ENCODE measurements at places on chromosomes 12 and 14.

DNA sequence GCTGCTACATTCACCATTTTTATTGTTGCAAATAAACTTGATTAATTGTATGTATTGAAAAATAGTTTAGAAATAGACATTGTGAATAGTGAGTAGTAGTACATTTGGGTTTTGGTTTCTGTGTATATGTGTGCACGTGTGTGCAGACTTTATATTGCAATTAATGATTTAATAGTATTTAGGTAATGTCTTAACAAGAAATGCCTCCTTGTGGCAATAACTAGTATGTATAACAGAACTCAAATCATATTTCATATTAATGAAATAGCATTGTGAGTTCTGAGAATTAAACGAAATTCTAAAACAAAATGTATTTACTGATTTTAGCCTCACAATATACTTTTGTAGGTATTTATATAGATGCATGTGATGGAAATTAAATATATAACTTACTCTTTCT, 100.1 kb downstream of the SCAF11 start:
- DNase-seq, result no peak

DNA sequence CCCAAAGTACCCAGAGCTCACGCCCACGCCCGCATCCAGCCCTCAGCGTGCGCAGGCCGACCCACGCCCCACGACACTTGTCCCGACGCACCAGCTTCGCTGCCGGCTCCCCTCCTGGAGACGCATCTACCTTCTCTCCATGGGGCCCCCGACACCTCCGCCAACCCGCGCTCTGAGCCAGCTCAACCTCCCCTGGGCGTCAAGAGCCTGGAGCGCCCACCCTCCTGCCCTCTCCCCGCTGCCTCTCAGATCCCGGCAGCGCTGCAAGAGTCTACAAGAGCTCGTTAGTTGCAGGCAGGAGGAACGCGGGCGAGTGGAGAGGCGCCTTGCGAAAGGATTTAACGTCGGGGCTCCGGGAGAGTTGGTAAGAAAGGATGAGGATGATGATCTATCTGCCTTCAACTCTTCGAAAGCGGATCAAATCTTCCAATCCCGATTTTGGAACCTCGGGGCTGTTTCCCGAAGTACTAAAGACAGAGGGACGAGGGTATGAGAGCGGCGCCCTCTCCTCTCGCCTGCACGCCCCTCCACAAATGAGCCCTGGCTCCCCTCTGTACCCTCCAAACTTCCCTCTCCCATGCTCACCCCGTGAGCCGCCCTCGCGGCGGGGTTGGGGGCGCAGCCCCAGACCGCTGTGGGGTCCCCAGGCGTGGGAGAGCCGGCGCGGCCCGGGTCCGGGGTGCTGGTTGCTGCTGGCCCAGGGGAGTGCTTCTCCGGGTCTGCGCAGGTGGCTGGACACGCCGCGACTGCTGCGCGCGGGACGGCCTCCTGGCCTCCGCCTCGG, 979 bp downstream of the LTBP2 start:
- DNase-seq, result peak; percentile 43

DNA sequence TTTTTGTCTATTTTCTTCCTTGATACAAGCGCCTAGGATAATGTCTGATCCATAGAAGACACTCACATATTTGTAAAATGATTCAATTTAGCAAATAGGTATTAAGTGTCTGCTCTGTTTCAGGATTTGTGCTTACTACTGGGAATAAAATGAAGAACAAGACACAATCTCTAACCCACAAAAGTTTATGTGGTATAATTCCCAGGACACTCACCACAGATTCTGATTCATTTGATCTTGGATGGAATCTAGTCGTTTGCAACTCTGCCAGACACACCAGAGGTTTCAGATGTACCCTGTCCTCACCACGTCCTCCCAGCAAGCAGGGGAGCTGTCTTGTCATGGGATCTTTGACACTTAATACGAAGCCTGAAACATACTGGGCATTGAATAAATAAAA, 208.3 kb downstream of the LRIG3 start:
- DNase-seq, result peak; percentile 85

DNA sequence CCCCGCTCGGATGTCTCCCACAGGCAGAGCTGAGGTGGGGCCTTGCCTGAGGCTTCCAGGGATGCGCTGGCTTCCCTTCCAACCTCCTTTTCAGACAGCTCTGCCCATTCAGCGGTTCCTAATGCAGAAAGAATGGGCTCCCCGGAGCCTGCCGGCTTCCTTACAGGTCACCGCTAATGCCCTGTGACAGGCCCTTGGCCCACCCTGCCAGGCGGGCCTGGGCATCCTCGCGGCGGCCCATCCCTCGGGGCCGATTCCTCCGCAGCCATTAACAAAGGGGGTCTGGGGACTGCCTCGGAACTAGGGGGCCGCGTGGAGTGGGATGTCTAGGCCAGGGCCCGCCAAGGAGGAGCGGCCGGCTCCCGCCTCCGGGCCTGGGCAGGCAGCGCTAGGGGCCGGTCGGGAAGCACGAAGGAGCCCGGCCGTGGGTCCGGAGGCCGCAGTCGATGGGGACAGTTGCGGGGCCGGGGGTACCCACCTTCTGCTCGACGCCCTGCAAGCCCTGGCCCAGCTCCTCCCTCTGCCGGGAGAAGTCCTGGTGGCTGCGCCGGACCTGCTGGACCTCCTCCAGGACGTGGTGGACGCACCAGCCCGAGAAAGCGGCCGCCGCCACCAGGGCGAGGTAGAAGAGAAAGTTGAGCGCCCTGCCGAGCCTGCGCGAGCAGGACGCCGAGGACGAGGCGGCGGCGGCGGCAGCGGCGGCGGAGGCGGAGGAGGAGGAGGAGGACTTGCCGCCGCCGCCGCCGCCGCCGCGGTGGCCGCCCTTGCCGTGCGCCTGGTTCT, 738 bp downstream of the CKAP4 start:
- peak; percentile 64 for DNase-seq

- DNase-seq, result peak; percentile 5
Observed at GRCh38 chr12:96986883-96987523, 79.9 kb downstream of the NEDD1 start.

GRCh38 chr14:45089813-45090212, 5.9 kb downstream of the PRPF39 start:
- peak; percentile 45 for DNase-seq

GRCh38 chr14:60515511-60516289, 6.8 kb downstream of the SIX6 start:
- DNase-seq, result no peak

DNA sequence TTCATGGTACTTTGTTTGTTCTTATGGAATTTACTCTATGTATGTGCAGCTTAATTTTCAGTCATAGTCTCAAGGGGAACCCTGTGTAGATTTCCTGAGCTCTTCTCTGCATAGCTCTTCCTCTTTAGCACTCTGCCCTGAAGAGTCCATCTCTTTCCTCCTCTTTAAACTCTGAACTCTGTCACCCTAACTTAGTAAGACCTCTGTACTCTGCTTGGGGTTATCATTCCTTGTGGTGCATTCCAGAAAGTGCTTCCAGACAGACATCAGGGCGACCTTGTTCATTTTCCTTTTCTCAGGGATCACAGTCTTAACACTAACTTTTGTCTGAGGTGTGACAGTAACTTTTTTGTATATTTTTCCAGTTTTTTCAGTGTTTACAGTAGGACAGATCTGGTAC, 179.3 kb downstream of the RAD51B start:
- no peak for DNase-seq

DNA sequence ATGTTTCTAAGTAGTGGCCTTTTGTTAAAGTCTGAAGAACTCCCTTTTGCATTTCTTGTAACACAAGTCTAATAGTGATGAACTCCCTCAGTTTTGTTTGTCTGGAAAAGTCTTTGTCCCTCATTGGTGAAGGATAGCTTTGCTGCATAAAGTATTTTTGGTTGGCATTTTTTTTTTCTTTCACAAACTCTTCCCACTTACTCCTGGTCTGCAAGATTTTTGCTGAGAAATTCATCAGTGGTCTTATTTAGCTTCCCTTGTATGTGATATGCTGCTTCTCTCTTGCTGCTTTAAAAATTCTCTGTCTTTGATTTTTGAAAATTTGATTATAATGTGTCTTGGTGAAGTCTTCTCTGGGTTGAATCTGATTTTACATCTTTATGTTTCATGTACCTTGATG, 22.7 kb downstream of the TRMT5 start:
- no peak for DNase-seq

DNA sequence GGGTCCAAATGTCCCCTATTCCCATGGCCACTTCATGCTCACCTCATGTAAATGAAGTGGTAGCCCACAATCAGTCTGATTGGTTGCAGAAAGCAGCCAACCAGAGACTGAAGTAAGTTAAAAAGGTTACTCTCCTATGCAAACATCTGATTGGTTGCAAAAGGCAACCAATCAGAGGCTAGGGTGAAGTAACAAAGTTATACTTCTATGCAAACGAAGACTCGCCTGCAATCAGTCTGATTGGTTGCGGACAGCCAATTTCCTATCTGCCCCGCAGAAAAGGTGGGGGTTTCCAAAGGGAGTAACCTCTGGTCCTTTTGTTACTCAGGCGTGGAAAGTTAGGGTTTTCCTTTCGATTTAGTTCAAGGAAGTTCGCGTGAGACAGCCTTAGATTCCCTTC, 208.1 kb upstream of the NEDD1 start:
- DNase-seq, result no peak

DNA sequence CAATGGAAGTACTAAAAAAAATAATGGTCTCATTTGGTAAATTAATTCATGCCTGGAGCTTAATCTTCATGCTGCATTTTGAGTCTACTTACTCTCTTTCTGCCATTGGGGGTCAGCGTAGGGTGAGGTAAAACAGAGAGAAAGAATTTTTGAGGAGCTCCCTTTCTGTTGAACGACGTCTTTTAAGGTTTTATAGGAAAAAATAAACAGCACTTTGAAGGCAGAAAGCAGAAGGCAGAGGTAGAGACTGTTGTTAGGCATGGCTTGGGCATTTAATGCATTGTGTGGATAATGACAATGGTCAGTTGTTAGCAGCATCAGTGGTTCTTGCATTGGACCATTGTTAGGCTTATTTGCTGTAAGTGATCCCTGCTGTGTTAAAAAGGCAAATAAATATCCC, 557.2 kb upstream of the STXBP6 start:
- DNase-seq, result no peak

DNA sequence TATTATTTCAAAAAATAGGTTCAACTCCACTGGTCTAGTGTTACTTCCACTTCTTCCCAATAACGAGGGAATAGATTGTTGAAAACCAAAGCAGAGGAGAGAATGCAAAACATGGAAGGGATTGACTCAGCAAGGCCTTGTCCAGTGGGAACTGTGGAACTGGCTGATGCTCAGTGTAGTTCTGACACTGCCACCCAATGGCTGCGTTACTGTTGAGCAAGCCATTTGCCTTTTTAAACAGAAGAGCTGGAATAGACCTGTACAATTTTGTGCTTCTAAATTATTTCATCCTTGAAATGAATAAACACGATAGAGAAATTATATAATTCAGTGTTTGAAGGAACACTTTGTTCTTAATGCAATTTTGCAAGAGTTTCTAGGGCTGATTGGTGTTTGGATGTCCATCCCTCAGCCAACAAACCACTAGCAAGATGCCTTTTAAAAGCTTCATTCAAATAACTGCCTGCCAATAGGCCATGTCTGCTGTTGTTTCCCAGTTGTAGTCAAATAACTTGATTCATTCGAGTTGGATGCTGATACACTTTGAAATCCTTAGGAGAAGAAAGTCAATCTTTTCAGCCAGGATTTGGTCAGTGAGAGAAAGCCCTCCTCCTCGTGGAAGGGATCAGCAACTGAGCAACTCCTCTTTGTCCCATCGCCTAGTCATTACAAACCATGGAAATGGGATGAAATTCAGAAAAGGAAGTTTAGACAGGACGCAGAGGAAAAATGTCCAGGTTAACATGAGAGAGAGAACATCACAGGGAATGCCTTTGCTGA, 7.3 kb upstream of the MGP start:
- no peak for DNase-seq

DNA sequence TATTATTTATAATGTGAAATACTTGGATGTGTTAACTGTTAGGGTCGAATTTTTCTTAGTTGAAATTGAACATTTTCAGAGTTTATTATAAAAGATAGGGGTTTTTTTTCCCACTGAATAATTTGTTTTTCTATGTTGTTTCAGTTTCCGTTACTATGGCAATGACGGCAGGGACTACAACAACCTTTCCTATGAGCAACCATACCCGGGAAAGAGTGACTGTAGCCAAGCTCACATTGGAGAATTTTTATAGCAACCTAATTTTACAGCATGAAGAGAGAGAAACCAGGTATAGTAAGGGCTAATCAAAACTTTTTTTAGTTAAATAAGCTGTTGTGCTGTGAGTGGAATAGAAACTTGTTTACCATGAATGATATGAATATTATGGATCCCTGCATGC, 35.1 kb upstream of the BMAL2 start:
- no peak for DNase-seq

- no peak for DNase-seq
Observed at GRCh38 chr12:102061096-102061559, 663 bp downstream of the WASHC3 start.

GRCh38 chr14:103569408-103569807, 6.6 kb downstream of the COA8 start:
- DNase-seq, result no peak

- no peak for DNase-seq
Observed at GRCh38 chr14:89242652-89243279, 174.3 kb downstream of the FOXN3 start.

- DNase-seq, result no peak
Observed at GRCh38 chr12:111368291-111368787, 556 bp downstream of the PHETA1 start.

DNA sequence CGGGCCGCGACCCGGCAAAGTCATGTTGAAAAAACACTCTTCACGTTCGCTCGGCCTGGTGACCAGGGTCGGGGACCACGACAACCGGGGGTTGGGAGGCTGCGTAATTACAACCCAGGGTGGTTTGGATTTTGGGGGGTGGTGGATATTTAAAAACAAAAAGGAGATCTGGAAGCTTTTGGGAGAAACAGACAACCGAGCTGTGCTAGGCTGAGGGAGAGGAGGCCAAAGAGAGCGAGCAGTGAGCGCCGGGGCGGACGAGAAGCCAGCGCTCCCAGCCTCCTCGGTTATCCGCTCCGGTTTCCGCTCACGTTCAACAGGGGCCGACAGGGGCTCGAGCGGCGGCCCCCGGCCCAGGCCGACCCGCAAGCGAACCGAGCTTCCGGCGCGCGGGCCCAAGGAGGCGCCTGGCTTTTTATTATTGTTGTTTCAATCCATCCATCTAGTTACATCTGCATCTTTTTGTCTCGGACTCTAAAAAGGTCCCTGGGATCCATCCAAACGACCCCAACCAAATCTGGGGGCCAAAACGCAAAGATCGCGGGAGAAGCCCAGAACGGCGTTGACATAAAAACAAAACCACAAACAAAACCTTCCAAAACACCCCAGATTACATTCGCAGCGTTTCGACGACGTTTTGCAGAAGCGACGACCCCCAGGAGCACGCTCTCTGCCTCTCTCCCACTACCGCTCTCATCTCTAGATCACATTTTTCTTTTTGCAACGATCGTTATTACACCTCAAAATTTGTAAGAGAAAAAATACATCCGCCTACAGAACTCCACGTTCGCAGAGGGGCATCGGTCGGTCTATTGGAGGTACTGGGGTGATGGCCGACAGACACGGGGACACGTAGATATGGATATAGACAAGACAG, 771 bp downstream of the OTX2 start:
- DNase-seq, result no peak

GRCh38 chr12:19938031-19938430, 430.3 kb upstream of the PDE3A start:
- no peak for DNase-seq
